Stimulated activated CD4-positive, alpha-beta T cell treated with anti-CD3 and anti-CD28 coated beads, Interleukin-15, amount 100 ng/mL, for 1 hour (primary cell): ENCODE measurements at places on chromosomes 5 and 9.

DNA sequence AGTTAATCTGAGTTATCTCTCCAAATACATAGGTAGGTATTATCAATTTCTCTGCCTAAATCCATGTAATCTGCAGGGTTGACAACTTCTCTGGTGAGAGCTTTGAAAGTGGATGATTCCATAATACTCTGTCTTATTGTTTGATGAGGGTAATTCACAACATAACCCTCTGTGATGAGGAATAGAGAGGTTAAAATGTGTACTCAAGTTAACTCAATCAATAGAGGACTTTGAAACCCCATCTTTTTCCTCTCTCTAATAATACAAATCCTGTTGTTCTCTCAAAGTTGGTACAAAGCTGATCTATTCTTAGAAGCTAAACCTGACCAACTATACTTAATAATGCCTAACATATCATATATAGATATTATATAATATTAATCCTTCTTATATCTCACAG lies 100.1 kb downstream of the PLPPR1 start:
- DNase-seq = no peak

DNA sequence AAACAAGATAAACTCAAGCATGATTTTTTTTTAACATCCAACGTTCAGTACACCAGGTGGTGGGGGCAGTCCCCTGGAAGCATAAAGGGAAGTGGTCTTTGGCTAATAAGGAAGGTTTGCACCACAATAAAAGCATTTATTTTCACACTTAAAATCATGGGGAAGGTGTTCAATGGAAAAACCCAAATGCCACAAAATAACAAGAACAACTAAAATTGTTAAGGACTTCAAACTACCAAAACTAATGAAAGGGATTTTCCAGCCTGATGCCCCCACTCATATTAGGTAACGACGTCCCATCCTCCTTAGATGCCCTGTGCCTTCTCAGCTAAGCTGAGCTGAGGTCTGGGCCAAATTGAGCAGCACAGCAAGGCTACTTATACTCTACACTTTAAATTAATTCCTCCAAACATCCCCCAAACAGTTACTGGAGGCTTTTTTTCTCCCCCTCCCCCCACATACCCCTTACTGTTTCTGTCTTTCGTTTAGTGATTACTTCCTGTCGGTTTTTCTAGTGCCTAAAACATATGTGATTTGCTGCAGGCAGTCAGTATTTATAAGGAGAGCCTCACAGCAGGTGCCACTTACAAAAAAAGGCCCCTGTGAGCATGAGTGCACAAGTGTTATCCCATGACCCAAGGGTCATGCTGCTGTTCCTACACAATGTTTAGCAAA lies 259.7 kb upstream of the ZNF608 start:
- DNase-seq = no peak

GRCh38 chr5:173809014-173809413 lies 79.1 kb upstream of the CPEB4 start:
- DNase-seq = no peak

DNA sequence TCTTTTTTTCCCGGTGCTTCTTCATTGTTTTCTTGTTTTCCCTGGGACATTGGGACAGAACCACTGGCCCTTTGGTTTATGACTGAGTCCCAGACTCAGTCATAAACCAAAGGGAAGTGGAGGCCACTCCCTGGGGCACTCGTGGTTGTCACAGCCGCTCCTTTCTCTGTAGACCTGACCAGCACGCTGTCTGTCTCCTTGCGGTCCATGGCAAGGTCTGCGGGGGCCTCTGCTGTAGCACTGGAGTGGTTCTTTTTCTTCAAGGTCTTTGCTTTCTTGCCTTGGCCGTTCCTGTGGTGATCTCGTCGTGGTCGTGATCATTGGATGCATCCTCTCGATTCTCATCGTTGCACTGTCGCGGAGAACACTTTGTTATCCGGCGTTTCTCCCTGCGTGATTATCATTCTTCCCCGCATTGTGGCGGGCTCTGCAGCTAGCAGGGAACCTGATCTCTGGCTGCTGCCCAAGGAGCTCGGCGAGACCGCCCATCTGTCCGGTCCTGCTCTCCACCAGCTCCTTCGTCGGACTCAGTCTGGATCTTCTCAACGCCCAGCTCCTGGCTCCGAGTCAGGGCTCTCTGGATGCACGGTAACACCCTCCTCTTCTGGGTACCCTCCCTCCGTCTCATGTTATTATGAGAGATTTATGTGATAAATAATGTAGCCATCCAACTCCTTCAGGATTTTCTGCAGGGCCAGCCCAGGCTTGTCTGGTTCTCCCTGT lies 43.5 kb upstream of the MPDZ start:
- DNase-seq = no peak

DNA sequence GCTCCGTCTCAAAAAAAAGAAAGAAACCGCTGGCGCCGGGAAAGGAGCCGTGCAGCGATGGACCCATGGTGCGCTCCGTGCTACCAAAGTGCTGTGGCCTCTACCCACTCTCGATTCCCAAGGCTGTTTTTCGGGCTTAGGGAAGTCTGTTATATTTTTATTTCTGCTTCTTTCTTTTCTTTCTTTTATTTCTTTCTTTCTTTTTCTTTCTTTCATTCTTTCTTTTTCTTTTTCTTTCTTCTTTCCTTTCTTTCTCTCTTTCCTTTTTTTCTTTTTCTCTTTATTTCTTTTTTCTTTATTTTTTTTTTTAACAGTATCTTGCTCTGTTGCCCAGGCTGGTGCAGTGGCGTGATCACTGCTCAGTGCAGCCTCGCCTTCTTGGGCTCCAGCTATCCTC lies 87.5 kb downstream of the ANXA2R start:
- DNase-seq = no peak

DNA sequence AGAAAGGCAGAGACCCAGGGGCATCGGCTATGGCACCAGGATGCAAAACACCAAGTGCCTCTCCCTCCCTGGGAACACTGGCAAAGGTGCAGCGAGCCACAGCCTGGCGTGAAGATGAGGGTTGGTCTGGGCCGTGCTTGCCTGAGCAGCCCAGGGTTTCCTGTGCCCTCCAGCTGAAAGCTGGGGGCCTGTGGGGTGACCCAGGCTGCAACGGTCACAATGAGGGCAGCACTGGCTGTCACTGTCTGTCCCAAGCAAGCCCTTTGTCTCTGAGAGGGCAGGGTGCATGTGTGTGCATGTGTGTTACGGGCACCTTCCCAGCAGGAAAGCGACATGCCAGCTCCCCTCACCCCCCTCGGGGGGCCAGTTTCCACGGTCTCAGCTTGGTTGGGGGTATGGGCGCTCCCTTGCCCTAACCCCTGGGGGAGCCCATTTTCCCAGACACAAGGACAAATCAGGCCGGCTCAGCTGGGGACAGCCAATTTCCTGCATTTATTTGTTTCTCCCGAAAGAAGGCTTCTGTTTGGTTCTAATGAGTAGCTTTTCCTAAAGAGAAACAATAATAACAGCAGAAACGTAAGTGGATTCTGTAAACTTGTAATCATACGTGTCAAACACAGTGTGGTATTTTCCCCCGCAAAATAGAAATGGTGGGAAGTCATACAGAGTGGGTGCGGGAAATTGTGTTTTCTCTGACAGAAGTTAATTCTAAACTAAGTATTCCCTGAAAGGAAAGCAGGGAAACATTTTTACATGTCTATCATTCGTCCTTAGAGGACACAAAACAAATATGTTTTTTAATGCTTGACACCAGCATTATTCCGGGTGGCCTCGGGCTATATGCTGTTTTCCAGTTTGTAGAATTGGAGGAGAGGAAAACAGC lies 21.3 kb downstream of the MRPL36 start:
- DNase-seq = no peak

DNA sequence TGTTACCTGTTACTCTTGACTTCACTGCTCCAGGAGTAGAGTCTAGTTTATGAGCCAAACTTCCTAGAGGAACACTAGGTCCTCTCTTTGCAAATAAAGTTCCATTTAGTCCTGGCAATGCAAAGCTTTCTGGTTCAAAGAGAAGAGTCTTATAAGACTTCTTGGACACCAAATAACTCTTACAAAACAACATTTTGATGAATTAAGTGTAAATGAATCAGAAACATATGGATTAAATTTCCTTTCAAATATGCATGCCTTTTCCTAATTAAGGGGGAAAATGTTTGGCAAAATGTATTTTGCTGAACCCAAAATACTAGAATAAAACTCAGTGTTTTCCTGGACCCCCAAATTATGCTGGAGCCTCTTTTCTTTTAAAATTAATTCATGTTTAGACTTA lies 388.0 kb downstream of the FGF10 start:
- DNase-seq = no peak

- DNase-seq = no peak
Observed at GRCh38 chr9:86119457-86119856, 20.1 kb upstream of the GOLM1 start.

DNA sequence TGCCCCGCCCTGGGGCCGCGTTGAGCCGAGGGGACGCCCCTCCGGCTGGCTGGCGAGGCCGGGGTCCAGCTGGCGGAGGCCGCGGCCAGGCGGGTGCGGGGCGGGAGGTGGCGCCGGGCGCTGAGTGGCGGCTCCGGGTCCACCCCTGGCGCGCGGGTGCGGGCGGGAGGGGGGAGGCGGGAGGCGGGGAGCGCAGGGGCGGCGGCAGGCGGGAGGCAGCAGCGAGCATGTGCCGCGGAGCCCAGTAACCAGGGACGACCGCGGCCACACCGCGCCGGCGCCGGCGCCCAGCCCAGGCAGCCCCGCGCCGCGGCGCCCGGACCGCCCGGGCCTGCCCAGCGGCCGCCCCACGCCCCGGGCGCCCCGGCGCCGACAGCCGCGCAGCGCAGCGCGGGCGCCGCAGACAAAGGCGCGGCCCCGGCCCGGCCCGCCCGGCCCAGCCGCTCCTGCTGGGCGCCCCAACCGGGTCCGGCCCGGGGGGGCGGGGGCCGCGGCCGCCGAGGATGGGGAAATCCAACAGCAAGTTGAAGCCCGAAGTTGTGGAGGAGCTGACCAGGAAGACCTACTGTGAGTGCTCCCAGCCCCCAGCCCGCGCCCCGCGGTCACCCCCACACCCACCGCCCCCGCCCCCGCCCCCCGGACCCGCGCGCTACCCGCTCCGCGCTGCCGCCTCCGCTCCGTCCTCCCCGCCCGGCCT lies at the start of gene NCS1:
Gene NCS1, plus strand, starts transcription at position 244 of the 697 bp plus-strand sequence. Its CDS starts 260 bp downstream, at position 504.
- peak; percentile 37 for DNase-seq

DNA sequence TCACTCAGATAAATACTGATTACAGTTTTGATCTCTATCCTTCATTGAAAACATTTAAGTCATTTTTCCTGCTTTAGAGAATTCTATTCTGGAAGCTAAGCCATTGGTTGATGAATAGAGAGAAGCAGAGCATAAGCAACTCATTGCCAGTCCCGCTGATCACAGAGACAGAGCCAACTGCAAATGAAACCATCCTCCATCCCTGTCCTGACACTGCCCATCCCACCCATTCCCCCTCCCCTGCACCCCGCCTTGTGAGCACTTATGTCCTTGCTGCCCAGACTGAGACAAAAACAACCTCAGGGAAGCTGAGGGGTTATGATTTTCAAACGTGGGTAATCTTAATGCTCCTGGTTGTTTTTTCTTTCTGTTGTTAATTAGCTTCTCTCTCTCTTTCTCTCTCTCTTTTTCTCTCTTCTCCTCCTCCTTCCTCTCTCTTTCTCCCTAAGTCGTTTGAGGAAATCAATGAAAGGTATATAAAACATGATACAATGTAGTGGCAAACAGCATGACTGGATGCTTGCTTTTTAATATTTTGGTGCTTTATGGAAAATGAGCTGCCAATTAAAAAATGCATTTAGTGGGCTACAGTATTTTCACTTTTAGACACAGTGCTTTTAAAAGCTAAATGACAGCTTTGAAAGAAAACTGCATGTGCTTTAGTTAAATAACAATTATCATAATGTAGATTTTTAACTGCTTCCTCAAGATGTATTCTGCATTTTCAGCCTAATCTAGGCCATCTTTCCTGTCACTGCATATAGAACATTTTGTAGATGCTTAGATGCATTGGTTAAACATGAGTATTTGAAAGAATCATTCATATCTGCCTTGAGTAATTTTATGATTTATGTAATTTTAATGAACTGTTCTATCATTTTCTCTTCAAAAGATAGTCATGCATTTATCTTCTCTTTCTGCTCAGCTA lies 57.3 kb downstream of the CMYA5 start:
- DNase-seq = no peak

DNA sequence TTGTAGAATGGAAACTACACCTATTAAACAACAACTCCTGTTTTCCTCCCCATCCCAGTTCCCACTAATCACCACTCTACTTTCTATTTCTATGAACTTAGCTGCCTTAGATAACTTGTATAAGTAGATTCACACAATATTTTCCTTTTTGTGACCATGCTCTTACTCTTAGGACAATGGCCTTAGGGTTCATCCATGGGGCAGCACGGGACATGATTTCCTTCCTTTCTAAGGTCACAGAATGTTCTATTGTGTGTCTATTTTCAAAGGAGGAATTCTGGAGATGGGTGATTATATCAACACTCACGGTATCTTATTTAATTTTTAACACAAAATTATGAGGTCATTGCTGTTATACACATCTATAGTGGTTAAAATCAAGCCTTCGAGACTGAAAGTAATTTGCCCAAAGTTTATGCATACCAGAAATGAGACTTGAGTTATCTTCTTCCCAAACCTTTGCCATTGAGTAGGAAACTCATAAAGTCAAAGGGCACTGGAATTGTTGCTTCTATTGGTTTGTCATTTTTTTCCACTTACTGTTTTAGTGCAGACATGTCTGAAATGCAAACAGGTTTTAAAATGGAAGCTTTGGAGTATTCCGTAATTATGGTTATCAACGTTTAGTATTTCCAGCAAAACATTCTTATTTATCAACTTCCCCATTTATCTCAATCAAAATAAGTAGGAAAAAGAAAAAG lies 23.6 kb downstream of the CTSL start:
- no peak for DNase-seq

- DNase-seq = no peak
Observed at GRCh38 chr5:143682246-143682905, 129.6 kb upstream of the HMHB1 start.

GRCh38 chr9:14396171-14396570 lies 82.2 kb upstream of the NFIB start:
- DNase-seq = no peak

DNA sequence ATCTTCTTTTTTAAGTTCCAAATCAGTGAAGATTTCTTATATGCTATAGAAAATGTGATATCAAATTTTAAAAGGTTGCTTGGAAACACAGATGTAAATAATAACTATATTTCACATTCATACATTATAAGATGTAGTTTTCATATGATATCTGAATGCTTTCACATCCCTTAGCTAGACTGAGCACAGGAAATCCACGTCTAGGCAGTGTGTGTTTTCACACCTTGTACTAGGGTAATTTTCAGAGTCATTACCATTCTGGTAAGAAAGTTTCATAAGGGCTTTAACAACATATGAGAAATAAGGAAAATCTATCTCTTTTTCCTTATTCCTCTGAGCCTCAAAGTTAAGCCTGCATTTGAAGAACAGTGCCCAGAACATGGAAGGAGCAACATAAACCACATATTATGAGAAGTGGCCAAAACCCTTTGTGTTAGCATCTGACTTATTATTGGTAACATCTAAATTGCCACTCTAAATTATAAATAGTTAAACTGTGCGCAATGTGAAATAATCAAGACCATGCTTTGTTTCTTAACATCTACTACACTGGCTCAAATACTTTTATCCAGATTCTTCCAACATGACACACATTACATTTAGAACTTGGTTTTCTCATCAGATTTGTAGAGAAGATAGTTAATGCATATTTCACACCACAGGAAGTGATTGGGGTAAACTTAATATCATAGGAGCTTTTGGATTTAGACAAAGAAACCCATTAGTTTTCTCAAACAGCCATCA lies 113.3 kb downstream of the PPP2R2B start:
- no peak for DNase-seq
